Kidney (tissue), 22 donors: ENCODE measurements at places on chromosomes 5 and 9. TPM values are rescaled to one million over a fixed set of nuclear protein-coding genes. Genes with fewer than 3 reads are reported as not detected.
A peak's percentile ranks its signal among the peaks of the same experiment; 100 is the strongest.

GRCh38 chr9:70228611-70229010, 30.2 kb upstream of the SMC5 start:
- no peak for DNase-seq

- DNase-seq: no peak
Observed at GRCh38 chr9:97994703-97995102, 11.6 kb downstream of the ANP32B start.

IL7R gene
- 0.34 TPM for polyA plus RNA-seq

FBXL7 gene
- 3.9 TPM for polyA plus RNA-seq

DNA sequence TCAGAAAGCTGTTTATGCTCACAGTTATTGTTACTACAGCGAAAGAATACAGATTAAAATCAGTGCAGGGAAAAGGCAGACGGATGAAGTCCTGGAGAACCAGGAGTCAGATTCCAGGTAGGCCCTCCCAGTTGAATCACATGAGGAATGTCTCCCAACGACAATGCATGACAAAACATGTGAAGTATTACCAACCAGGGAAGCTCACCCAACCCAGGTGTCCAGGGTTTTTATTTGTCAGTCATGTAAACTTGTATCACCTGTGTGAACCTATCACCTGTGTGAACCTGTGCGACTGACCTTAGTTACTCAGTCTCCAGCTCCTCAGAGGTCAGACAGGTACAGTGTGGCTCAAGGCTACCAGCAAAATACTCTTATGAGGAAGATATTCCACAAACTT, 63.9 kb downstream of the KIAA1958 start:
- DNase-seq: no peak

DNA sequence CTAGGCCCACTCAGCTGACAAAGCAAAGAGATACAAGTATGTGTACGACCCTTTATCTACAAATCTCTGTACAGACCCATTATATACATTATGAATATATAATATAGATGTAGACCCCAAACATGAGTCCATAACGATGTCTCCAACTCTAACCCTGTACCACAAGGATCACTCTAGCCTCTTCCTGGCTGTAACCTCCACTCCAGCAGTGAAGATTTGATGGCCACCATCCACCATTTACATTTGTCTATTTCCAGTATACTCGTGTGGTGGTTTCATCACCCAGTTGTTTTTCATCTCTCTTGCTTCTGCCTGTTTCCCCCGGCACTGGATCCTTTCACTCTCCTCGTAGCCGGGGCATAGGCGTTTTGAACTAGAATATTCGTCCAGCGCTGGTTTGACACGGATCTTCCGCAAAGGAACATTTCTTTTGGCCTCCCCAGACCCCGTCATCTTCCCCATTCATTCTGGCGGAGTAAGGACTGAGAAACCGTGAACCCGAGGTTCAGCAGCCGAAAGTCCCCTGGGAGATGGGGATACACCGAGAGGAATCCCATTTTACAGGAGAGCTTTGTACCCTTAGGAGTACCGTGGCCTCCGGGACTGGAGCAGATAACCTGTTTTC, 828 bp upstream of the TRIO start:
- no peak for DNase-seq

- DNase-seq: peak; percentile 47
Observed at GRCh38 chr5:141430332-141431113, at the start of gene PCDHGA12. TSS of gene PCDHGA12 (plus strand) at chr5:141430507. CDS start at chr5:141430760, 253 bp downstream.

- DNase-seq: no peak
Observed at GRCh38 chr9:38075272-38075671, 6.2 kb upstream of the SHB start.

DNA sequence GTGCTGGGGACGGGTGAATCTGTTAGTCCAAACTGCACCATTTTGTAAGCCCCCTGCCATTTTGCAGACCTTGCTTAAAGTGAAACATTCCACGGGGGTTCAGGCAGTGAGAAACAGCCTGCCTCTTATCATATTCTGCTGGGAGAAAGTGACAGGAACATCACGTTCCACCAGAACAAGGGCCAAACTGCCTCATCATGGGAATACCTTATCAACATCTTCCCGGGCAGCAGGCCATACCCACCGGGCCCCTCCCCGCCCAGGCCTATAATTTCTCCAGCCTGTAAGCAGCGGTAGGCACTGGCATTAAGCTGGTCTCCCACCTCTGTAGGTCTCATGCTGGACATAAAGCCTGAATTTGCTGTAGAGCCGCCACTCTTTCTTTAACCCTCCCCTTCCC, 1.5 kb upstream of the CFAP77 start:
- DNase-seq: no peak

- no peak for DNase-seq
Observed at GRCh38 chr5:10600626-10601245, 36.9 kb downstream of the ANKRD33B start.

GRCh38 chr5:94855543-94855942, 237.1 kb downstream of the SLF1 start:
- DNase-seq: no peak

RAB3C gene
- not detected for polyA plus RNA-seq

- DNase-seq: no peak
Observed at GRCh38 chr5:175620527-175620926, 37.3 kb upstream of the HRH2 start.

SPATA31D4 gene
- not detected for polyA plus RNA-seq

- no peak for DNase-seq
Observed at GRCh38 chr5:72543365-72543764, 36.2 kb upstream of the ZNF366 start.

GRCh38 chr9:17116400-17116837, 18.4 kb upstream of the CNTLN start:
- DNase-seq: no peak
